ENCODE measurements at places on chromosomes 5 and 9.

DNA sequence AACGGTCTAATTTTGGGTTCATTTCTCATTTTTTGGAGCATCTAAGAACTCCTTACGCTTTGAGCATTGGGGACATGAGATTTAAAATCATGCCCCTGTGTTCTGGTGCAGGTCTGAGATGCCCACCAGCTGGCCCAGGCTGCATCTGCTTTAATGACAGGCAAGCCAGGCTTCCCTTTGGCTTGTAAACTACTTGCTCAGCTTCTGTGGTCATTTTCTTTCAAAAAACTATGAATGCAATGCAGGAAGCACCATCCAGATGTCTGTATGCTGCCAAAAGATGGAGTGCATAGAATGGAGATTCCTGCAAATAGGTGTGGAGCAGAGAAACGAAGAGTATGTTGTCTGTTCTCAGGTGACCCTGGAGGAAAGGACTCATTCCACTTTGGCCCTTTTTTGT, 399.9 kb upstream of the ADAMTSL1 start:
- no peak for DNase-seq

DNA sequence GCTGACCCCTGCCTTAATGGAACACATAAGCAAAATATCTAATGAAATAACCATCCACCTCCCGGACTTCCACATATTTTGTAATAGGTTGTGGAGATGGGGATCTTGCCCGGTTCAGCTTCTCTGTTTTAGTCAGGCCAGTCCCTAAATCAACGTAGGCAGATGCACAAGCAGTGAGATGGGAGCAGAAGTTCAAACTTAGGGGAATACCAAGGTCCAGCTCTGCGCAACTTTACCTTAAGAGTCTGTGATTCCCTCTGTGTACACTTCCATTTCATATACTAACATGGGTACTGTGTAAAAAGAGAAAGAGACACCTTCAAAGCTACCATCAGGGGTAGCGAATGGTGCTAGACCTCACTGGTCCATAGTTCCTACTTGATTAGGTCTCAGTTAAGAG, 110.9 kb downstream of the NTRK2 start:
- no peak for DNase-seq

GRCh38 chr9:129863059-129863690, 27.9 kb downstream of the USP20 start:
- DNase-seq: no peak

- no peak for DNase-seq
Observed at GRCh38 chr5:163809473-163809872, 304.1 kb downstream of the MAT2B start.

All from fibroblast of the conjunctiva (primary cell).